Left hindlimb (tissue), 1 donor: ENCODE measurements at places on chromosomes 6 and 20.

DNA sequence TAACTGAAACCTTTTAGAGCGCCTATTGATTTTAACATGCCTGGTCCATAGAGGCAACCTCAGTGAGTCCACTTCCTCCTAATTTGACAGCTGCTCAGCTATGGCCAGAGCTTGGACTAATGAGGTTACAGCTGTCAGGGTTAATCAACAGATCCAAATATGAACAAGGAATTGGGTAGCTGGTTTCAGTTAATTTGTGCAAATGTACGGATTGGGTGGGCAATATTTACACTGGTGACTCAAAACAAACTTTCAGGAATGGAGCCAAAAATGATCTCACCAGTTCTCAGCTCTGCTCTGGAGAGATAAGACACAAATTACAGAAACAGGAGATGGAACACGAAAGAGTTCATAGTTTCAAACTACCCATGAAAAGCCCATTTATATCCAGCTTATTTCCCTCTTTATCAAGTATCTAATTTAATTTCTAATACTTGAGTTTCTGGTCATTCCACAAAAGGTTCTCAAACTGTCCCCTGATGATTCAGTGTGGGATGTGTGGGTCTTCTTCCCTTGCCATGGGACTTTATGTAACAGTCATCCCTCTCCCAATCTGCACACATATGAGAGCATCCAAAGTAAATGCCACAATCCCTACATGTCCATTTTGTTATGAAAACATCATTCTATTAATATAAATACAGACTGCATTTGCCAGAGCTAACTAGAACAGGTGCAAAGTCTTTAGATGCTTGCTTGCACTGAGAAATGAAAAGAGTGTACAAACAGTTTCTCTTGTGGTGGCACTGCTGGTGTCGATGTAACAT, 149.9 kb downstream of the RPS12 start:
- DNase-seq, result no peak

- no peak for DNase-seq
Measured at GRCh38 chr6:98838032-98838431, 3.7 kb downstream of the POU3F2 start.

- no peak for DNase-seq
Measured at GRCh38 chr20:59246691-59247400, 53.6 kb upstream of the EDN3 start.

DNA sequence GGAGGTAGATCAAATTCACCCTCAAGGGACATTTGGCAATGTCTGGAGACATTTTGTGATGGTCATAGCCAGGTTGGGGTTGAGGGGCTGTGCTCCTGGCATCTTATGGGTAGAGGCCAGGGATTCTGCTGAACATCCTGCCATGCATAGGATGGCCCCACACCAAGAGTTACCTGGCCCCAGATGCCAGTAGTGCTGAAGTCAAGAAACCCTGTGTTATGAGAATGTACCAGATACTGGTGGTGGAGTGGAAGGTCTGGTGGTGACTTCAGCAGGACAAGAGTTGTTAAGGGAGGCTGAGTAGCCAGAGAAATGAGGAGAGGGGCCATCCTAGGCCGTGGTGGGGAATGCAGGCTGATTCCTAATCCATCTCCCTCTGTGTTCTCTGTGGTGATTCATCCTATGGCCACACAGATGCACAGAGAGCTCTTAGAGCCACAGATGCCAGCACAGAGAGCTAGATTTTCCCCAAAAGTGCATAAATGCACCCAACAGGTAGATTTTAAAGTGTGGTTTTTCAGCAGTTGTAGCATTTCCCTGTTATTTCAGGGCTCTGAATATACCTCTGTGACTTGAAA, 43.6 kb downstream of the CDYL start:
- DNase-seq, result no peak

DNA sequence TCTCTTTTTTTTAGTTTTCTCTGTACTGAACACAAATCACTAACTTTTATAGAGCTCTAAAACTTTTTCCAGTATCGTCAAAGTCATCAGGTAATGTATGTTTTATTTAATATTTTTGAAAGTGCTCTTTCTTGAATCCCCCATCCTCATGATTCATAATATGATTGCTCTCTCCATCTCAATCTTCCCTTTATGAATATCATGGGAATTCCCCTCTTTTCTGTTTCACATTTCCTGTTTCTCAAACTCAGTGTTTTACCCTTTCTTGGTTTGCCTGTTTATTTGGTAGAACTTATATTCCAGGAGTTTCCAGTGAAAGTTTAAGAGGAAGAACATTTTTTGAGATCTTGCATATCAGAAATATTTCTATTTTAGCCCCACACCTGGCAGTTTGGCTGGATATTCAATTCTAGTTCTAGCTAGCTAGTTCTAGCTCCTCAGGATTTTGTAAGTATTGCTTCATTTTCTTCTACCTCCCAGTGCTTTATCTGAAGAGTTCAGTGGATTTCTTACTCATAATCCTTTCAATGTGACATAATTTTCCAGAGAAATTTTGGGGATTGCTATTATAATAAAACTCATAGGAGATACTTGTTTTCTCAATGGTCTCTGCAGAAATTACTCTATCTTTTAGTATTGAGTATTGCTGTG, 6.1 kb upstream of the C6orf58 start:
- DNase-seq, result no peak

GRCh38 chr6:90478789-90479602, 107.9 kb downstream of the MAP3K7 start:
- peak; percentile 87 for DNase-seq

DNA sequence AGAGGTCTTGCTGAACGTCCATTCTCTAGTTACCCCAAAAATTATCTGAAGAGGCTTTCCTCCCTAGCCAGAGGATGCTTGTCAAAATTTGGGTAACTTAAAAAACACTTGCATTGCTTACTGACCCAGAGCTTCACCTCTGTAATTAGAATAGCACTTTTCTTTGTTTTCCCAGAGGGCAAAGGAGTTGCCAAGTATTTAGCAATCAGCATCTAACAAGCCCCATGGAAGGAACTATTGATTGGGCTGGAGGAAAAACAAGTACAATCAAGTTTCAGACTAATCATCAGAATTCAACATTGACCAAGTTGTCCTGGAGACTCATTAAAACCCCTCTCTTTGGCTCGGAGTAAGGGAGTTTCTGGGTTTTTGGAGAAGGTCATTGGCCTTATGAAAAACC, 226.4 kb downstream of the TBC1D7 start:
- DNase-seq, result no peak

GRCh38 chr20:32608664-32609015, 23.5 kb upstream of the NOL4L start:
- no peak for DNase-seq

GRCh38 chr20:32456869-32457478, 98.8 kb downstream of the ASXL1 start:
- peak; percentile 74 for DNase-seq

DNA sequence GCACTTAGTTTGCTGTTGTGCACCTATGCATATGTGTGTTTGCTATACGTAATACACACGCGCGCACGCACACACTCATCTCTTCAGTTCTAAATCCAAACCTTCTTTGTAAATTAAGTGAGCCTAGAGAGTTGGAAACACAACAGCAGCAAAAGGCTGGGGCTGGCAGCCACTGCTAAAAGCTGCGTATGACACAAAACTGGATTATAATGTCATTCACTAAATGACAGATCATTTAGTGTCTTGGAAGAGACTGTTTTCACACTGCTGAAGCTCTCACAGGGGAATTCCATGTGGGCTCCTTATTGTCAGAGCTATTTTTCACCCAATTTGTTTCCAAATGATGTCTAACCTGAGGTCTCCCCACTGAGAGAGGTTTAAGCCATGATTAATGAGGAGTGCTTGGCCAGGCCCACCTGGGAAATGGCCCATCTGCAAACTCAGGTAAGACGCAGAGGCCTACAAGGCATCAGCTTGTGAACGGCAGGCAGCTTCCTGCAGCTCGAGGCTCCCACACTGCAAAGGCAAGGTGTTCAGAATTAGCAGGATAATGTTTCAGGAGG, 94.2 kb downstream of the OLIG3 start:
- no peak for DNase-seq

- DNase-seq, result no peak
Measured at GRCh38 chr6:70985156-70985555, 28.3 kb upstream of the B3GAT2 start.

- no peak for DNase-seq
Measured at GRCh38 chr6:106629859-106630163, 433 bp downstream of the QRSL1 start.

DNA sequence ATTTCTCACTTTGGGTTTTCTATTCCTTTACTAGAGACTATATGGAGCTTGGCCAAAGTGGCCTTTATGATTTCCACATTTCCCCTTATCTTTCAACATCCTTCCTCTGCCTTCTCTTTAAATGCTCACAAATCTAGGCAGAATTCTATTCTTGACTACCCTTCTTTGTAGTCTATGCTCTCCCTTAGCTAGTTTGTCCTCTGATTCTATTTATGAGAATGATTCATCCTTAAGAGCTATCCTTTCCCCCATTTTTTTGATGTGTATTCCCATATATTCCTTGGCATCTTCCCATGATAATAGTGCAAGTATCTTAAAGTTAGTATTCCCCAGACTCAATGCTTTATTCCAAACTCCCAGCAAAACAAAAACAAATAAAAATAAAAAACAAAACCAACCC, 53.1 kb downstream of the IL20RA start:
- no peak for DNase-seq

- DNase-seq, result no peak
Measured at GRCh38 chr20:21322921-21323331, 19.8 kb downstream of the XRN2 start.

- no peak for DNase-seq
Measured at GRCh38 chr6:69623357-69623756, 173.5 kb downstream of the LMBRD1 start.

- DNase-seq, result no peak
Measured at GRCh38 chr6:127192911-127193541, 73.6 kb upstream of the RNF146 start.

DNA sequence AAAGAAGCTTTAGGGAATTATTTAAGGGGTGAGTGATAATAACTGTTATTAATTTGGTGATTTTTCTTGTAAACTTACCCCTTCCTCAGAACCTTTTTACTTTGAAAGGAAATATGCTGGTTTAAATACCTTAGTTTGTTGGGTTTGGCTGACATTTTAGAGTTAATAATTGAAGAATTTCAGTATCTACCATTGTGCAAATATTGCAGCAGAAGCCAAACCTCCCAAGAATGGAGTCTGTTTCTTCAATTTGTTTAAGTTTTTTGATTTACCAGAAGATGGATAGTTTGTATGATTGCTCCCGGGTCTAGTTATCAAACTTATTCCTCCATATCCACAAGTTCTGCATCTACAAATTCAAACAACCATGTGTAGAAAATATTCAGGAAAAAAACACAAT, 77.1 kb downstream of the ATRN start:
- DNase-seq, result no peak

DNA sequence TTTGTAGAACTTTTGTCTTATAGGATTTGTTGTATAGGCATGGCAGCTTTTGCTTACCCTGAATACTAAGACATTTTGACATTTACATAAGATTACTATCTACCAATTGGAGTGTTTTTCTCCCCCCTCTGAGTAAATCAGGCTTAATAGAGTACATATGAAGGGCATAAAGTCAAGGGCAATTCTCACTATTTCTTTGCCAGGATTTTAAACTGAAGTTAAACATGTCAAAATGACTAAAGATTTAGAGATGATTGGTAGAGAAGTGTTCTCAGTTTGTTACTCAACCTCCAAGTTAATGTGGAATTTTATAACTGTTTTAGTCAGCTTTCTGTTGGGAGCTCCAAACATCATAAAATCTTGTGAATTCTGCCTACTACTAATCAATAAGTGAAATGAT, 157.8 kb downstream of the CDKAL1 start:
- no peak for DNase-seq

DNA sequence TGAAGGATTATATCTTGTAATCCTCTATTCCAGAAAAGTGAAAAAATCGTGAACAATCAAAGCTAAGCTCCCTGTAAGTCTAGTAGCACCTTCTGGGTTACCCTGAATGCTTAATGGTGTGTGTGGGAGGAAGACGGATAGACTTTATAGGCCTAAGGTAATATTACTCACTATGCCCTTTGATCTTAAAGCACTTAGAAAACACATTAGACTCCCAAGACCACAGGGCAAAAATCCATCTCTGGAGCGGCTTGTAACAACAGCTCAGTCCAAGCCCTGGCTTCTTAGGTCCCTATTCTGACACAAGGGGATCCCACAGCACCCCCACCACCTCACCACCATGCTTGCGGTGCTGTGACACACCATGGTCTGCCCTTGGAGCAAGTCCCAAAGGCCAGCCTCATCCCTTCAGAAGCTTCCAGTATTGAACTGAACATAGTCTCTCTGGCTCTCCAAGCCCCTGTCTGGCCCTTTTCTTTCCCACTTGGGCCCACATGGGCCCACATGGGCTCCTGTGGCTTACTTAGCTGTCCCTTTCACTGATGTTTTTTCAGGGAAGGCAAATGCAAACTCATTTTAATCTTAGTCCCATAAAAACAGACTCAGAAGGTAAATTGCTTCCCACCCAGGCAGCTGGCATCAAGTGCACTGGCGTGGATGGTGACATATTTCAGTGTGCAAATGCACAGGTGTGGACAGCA, 28.3 kb downstream of the C6orf132 start:
- no peak for DNase-seq
